Fibroblast of skin of scalp (primary cell): ENCODE measurements at places on chromosomes 2 and 18.
A peak's percentile ranks its signal among the peaks of the same experiment; 100 is the strongest.

- no peak for DNase-seq
Observed at GRCh38 chr2:236603361-236604015, 33.9 kb downstream of the ACKR3 start.

DNA sequence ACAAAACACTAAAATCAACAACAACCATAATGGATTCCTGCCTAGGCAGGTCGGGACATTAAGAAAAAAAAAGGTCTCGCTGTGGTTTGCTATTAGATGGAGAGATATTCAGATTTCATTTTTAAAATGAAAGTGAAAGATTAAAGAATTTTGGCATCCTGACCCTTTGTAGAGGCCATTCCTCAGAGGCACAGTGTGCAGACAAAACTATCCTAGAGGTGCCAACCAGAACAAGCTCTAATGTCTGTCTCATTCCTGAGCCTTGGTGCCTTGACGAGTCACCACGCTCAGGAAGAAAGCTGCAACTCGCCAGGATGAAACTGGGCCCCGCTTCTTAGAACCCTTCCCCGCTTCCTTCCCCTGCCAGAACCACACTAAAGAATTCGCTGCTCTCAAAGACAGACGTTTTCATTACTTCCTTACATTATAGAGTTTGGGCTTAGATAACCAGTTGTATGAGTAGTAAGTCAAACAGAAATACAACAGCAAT lies 156.0 kb downstream of the TGIF1 start:
- peak; percentile 71 for DNase-seq

- DNase-seq = no peak
Observed at GRCh38 chr2:233836359-233836758, 18.0 kb downstream of the HJURP start.

DNA sequence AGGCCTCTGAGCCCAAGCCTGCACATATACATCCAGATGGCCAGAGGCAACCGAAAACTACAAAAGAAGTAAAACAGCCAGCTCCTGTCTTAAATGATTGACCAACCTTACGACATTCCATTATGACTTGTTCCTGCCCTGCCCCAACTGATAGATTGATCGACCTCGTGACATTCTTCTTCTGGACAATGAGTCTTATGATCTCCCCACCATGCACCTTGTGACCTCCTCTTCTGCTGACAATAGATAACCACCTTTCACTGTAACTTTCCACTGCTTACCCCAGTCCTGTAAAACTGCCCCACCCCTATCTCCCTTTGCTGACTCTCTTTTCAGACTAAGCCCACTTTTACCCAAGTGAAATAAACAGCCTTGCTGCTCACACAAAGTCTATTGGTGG lies 670.0 kb upstream of the PKDCC start:
- no peak for DNase-seq

DNA sequence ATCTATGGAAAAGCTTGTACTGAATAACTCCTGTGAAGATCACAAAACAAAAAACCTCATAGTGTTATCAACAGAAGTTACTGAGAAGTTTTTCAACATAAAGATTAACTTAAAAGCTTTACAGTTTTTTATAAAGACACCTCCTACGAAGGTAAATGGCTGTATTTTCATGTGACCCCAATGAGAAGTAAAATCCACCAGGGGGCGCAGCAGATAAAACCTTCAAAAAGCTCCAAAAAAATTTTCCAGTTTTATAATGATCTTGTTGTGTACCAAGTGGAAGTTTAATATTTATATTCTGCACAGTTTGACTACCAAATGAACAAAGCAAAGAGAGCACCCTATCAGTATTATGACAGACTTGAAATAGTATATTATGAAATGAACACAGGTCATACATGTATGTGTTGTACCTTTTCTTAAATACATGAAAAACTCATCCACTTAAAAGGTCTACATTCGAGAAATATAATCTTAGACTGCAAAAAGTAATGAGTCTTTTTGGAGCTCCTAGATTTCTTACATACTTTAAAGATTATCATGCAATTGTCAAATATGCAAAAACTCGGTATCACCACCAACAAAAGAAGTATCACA lies 38.5 kb downstream of the PNO1 start:
- DNase-seq = peak; percentile 42

DNA sequence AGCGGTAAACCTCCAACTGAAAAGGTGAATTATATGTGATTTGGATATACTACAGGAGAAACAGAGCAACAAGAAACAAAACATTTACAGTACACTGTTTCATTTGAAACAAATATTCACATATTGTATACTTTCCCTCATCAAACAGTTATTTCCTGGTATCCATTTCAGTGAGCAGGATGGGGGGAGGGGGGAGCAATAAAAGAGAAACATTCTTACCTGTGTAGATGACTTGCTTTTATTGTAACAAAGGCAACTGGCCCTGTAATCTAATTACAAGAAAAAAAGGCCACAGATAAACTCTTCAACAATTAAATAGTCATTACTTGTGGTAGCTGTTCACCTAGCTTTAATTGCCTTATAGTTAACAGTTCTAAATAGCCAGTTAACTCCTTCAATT lies 3.9 kb upstream of the PPP1CB start:
- DNase-seq = no peak

GRCh38 chr2:8285081-8285480 lies 396.8 kb upstream of the ID2 start:
- peak; percentile 65 for DNase-seq

DNA sequence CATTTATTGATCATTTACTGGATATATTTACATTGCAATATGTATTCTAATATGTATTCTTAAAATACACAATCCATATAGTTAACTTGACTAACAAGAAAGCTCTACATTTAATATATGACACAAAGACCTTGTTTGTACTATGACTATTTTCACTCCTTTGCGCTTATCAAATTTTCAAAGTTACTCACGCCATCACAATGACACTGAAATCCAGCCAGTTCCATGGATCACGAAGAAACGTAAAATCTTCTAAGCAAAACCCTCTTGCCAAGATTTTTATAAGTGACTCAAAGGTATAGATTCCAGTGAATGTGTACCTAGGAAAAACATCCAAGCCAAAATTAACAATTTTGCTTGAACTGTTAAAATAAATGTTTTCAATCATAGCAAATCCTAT lies 39.6 kb downstream of the SCN3A start:
- no peak for DNase-seq

GRCh38 chr18:44096016-44096415 lies 584.7 kb upstream of the SETBP1 start:
- DNase-seq = no peak

DNA sequence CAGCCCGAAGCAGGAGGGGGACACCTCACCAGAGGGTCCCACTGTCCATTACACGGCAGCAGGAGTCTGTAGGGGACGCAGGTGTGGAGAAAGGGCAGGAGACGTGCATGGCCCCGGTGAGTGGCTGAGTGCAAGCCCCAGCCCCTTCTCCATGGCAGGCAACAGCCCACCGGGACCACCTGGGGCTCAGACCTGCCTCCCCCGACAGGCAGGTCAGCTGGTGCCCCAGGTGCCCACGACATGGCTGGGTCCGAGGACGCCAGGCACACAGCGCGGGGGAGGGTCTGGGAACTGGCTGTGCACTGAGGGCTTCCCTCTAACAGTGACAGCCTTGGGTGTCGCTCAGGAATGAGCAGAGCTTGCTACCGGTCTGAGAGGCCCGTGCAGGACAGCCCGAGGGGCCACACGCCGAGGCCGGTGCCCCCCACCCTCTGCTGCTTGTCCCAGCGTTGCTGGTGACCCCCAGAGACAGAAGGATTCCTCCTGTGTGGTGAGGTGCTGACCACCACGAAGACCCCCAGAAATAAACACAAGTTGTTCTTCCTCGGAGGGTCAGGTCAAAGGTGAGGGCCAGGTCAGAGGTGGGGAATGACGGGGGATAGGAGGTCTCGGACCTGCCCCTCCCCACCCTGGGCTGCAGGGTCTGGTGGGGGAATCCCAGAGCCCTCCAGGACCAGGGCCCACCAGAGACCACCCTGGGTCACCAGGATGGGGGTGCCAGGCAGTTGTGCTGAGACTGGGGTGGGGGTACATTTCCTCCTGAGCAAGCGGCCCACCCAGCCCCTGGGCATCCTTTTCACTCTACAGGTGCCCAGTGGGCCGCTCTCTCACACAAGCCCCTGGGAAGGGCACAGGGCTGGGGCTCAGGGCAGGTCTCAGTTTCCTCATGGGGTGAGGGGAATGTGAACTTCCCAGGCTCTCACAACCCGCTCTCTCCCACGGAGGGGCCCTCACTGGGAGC lies 50.6 kb downstream of the SLC66A2 start:
- no peak for DNase-seq

DNA sequence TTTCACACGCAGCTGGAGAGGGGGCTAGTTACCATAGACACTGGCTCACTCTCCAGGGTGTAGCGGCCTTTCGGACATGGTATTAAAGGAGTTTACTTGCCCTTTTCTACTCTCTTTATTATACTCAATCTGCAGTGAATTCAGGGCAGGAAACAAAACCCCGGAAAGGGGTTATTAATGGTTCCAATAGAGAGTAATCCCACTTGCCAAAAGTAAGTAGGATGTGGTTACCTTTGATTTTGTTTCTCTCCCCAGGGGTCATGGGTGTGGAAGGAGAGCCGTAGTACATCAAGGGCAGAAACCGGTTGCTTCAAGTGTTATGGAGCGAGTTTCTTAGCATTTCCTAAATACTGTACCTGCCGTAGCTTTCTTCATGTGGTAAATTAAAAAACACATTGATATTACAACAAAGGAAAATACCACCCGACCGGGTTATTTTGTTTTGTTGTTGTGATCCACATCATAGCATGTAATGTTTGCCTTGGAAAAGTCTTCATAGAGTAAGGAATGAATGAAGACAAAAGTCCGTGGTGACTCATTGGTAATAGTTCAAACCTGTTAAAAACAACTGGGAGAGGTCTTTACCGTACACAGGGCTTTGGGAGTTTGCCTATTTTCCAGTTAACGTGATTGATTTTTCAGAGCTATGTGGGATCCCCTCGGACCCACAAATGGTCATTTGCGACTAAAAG lies 71.5 kb downstream of the SLC4A3 start:
- DNase-seq = no peak
